ENCODE measurements at places on chromosomes 7 and 10.

DNA sequence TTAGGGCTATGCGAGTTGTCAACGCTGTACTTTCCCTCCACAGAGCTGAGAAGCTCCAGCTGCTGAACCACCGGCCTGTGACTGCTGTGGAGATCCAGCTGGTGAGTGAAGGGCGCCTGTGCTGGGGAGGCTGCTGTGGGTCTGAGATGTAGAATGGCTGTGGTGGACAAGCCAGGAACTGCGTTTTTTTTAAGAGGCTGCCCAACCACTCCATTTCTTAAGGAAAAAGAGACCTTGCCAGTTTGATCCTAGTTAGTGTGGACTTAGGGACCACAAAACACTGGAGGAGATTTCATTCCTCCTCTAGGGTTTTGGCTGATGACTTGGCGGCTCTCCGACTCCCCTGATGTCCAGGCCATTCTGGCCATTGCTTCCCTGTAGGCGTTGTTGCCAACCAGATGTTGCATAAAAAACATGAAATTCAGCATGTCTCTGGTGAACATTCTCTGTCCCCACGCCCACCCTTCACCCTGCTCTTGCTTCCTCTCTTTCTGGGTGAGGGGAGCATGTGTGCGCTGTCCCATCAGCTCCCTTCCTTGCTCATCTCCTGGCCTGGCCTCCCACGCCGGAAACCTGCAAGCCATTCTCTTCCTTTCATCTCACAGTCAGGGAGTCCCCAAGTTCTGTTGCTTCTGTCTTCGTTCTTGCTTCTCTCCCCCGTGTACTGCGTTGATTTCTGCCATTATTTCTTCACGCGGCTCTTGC lies 30.9 kb downstream of the CRCP start:
- peaks cover 6% of the 10 kb centered on the region for H3K36me3 ChIP-seq
- no peak overlapping the region for H3K4me3 ChIP-seq
- H3K27me3 ChIP-seq, result no peaks in the 10 kb centered on the region
- H3K27ac ChIP-seq, result no peak overlapping the region
- no peaks in the 10 kb centered on the region for H3K4me1 ChIP-seq

DNA sequence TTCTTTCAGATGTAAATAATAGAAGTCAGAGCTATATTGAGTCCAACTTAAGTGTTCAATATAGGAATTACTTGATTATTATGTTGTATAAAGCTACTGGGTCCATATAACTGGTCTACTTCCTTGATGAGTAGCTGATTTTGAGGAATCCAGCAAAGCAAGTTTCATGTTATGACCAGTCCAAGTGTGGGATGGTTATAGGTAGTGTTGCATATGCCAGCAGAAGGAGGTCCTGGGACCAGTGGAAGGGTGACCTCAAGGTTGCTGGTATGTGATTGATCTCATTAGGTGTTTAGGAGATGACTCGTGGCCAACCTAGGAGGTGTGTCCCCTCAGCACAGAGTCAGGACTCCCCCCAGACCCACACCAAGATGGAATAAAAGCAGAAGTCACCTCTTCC lies 551.5 kb downstream of the KCNMA1 start:
- DNase-seq, result no peak
- no peaks in the 10 kb centered on the region for H3K27me3 ChIP-seq
- no peaks in the 10 kb centered on the region for H3K36me3 ChIP-seq
- no peak overlapping the region for H3K4me3 ChIP-seq
- peaks cover 4% of the 10 kb centered on the region for H3K4me1 ChIP-seq

DNA sequence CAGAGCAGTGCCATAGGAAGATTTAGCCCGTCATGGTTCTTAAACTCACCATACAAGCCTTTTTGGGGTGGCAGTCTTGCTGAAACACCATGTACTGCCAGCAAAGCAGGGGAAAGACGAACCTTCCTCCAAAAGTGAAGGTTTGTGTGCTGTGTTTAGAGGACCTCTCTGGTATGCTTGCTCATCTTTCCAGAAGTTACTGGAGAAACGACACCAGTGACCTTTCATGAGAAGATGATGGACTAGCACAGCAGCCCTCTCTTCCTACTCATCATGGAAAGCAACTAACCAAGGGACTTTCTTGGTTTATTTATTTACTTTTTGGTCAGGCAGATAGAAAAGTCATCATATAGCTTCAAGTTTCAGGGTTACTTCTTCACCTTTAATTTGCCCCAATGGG lies 247.4 kb downstream of the PTEN start:
- no peak overlapping the region for H3K27ac ChIP-seq
- no peaks in the 10 kb centered on the region for H3K4me1 ChIP-seq
- H3K27me3 ChIP-seq, result no peaks in the 10 kb centered on the region
- H3K4me3 ChIP-seq, result no peak overlapping the region

DNA sequence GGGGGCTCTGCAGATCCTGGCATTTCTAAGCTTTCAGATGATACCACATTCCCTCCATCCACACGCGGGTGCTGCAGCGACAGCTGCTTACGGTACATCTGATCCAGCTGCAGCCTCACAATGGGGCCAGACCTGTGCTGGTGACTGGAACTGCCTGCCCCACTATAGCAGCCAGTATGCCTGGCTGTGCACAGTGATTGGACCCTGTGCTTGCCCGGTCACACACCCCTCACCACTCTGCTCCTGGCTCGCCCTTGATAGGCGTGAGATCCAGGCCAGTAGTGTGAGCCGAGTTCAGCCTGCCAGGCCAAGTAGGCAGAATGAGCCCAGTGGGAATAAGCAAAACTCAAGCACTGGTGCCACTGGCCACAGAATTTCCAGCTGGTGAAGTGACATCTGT lies 164.8 kb downstream of the NRBF2 start:
- H3K27ac ChIP-seq, result 0 out of 2 replicates have a peak overlapping the region, but pooled peaks have one; percentile 14
- no peaks in the 10 kb centered on the region for H3K4me1 ChIP-seq
- no peak for DNase-seq
- no peaks in the 10 kb centered on the region for H3K27me3 ChIP-seq
- H3K4me3 ChIP-seq, result no peak overlapping the region
- no peaks in the 10 kb centered on the region for H3K36me3 ChIP-seq

- no peaks in the 10 kb centered on the region for H3K36me3 ChIP-seq
- peaks cover 3% of the 10 kb centered on the region for H3K4me1 ChIP-seq
- no peak overlapping the region for H3K4me3 ChIP-seq
- no peak for DNase-seq
- peaks cover 30% of the 10 kb centered on the region for H3K27me3 ChIP-seq
- H3K27ac ChIP-seq, result no peak overlapping the region
These were observed 2.1 kb downstream of the CNNM1 start for GRCh38 chr10:99331207-99331803.

DNA sequence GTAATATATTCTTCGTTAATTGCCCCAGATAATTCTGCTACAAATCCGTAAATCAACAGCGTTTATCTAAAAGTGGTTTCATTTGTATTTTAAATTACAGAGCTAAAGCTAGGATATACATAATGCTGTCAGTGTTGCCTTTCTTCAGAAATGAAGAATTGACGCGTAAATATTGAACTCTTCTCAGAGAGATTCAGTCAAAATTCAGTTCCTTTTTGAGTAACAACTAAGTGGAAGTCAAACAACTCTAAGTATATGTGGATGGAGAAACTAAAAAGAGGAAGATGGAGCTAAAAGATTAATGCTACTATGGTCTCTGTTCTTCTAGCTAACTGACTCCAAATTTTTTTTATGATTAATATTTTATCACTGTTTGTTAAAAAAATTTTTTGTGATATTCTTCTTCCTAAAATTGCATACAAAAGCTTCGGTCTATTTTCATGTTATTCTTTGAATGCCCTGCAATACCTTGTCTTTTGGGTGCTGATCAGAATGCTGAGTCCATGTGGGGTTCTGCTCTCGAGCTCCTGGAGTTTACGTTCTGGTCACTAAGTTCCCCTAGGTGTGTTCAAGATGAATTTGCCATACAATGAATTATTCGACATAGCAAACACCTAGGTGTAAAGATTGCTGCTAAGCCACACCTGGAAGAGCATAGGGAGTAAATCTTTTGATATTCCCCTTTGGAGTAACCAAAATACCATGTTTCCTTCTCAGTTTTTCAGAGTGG lies 20.7 kb downstream of the MDFIC start:
- no peaks in the 10 kb centered on the region for H3K36me3 ChIP-seq
- no peak for DNase-seq
- no peaks in the 10 kb centered on the region for H3K4me1 ChIP-seq
- H3K4me3 ChIP-seq, result no peak overlapping the region

DNA sequence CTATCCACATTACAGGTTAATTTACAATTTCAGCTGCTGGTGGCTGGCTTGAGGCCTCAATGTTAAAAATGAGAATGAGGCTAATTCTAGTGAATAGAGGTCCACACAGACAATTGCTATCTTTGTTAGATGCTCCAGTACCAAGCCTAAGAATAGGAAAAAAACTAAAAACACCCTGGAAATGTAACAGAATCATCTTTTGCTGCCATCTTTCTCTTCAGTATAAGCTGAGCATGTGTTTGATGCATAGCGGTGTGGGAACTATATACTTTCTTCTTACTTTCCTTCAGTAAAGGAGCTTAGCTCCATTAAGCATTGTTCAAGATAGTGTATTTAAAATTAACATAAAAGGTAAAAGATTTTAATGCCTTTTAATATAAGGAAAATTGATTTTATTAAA lies 5.6 kb downstream of the TMEM229A start:
- no peaks in the 10 kb centered on the region for H3K36me3 ChIP-seq
- H3K4me1 ChIP-seq, result 0 out of 2 replicates have a peak, but pooled peaks cover 2% of the 10 kb centered on the region
- DNase-seq, result no peak
- peaks cover 16% of the 10 kb centered on the region for H3K27me3 ChIP-seq
- no peak overlapping the region for H3K4me3 ChIP-seq
- H3K27ac ChIP-seq, result no peak overlapping the region

GRCh38 chr7:50828801-50829200 lies 46.1 kb upstream of the GRB10 start:
- DNase-seq, result no peak
- no peaks in the 10 kb centered on the region for H3K36me3 ChIP-seq
- H3K27ac ChIP-seq, result no peak overlapping the region
- H3K4me1 ChIP-seq, result no peaks in the 10 kb centered on the region
- no peaks in the 10 kb centered on the region for H3K27me3 ChIP-seq

- H3K27ac ChIP-seq, result no peak overlapping the region
- H3K36me3 ChIP-seq, result peaks cover 2% of the 10 kb centered on the region
- DNase-seq, result no peak
- no peak overlapping the region for H3K4me3 ChIP-seq
- H3K4me1 ChIP-seq, result no peaks in the 10 kb centered on the region
These were observed 95.2 kb upstream of the ZNF716 start for GRCh38 chr7:57354679-57355338.

DNA sequence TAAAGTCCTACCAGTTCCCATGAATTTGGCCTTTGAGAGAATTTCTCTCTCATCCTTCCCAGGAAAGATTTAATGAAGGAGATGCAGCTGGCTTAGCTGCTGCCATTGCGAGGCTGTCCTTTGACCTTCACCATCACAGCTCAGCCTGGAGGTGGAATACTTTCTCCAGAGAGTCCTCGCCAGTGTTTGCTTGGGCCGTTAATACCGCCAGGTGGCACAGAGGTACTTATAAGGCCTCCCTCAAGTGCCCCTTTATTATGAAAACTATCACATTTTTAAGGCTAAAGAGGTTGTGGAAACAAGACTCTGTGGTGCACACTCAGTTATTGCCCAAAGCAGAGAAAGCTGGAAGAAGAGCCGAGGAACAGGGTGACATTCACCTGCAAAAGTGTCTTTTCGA lies 330.6 kb downstream of the CCSER2 start:
- H3K4me3 ChIP-seq, result no peak overlapping the region
- no peak overlapping the region for H3K27ac ChIP-seq
- no peaks in the 10 kb centered on the region for H3K4me1 ChIP-seq
- DNase-seq, result no peak

- DNase-seq, result no peak
- peaks cover 1% of the 10 kb centered on the region for H3K4me1 ChIP-seq
- H3K36me3 ChIP-seq, result 0 out of 2 replicates have a peak, but pooled peaks cover under 1% of the 10 kb centered on the region
- H3K27me3 ChIP-seq, result no peaks in the 10 kb centered on the region
- H3K27ac ChIP-seq, result no peak overlapping the region
- no peak overlapping the region for H3K4me3 ChIP-seq
These were observed 8.8 kb upstream of the STMP1 start for GRCh38 chr7:135653340-135654080.

DNA sequence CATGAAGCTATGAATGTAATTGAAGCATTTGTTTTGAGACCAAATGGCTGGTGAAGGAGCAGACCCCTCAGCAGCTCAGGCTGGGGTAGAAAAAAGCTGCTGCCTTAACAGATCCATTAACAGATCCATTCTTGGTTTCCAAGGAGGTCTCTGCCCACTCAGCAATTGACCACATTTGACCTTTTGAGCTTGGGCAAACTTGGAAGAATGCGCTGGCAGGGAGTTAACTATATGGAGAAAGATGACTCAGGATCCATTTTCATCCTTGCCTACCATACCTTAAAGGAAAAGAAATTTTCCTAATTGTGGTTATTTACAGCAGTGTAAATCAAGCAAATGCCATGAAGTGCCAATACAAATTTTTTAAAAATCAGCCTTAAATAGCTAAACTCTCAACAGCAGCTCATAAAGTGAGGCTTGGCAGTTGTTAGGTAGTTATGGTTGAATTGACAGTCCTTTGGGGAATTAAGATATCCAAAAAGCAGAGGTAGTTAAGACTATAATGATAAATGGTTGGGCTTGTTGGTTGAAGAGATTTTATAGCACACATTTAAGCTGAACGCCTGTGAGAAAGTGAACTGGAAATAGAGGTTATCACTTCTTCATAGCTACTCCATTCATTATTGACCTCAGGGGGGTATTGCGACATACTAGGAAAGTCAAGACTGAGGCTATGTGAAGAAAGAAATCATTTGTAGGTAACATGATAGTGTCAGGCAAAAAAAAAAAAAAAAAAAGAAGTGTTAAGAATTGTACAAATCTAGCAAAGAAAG lies 83.9 kb downstream of the MKX start:
- no peak overlapping the region for H3K4me3 ChIP-seq
- no peaks in the 10 kb centered on the region for H3K36me3 ChIP-seq
- no peak for DNase-seq
- no peaks in the 10 kb centered on the region for H3K4me1 ChIP-seq
- H3K27me3 ChIP-seq, result no peaks in the 10 kb centered on the region

- no peak overlapping the region for H3K27ac ChIP-seq
- no peaks in the 10 kb centered on the region for H3K36me3 ChIP-seq
- no peak for DNase-seq
- H3K27me3 ChIP-seq, result no peaks in the 10 kb centered on the region
These were observed 1.3 kb upstream of the BLVRA start for GRCh38 chr7:43757073-43757720.

DNA sequence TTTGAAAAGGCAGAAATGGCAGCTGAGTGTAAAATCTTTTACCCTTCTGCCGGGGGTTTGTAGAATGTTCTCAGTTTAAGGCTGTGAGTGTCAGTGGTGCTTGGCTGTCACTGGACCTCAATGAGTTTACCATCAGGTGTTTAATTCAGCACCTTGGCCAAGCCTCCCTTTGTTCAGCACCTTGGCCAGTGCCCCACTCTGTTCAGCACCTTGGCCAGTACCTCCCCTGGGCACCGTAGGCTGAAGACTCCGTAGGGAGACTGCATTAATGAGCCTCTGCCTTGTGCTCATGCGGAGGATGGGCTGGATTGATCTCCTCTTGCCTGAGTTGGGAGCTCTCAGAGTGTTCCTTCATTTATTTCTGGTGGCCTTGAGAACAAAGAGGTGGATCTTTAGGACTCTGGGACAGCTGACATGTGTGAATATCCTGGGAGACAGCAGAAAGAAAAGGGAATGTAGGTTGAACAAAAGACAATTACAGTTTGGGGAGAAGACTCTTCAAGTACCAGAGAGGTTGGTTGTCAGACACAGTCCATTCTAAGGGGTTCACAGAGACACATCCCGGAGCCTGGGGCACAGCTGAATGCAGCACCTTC lies 1.6 kb downstream of the FAM24A start:
- H3K36me3 ChIP-seq, result no peaks in the 10 kb centered on the region
- no peaks in the 10 kb centered on the region for H3K27me3 ChIP-seq
- no peak overlapping the region for H3K27ac ChIP-seq
